Pulmonary artery endothelial cell (primary cell): ENCODE measurements at places on chromosomes 5 and 9.

GRCh38 chr9:124458441-124458840 is 8.2 kb downstream of the ADGRD2 start:
- DNase-seq: no peak

GRCh38 chr9:111414406-111414805 is 69.8 kb downstream of the ECPAS start:
- DNase-seq: no peak

- no peak for DNase-seq
Observed at GRCh38 chr9:88197016-88197415, 58.7 kb upstream of the SPATA31C2 start.

- no peak for DNase-seq
Observed at GRCh38 chr9:77013932-77014596, 5.4 kb upstream of the FOXB2 start.

GRCh38 chr5:127085371-127085770 is 12.1 kb upstream of the C5orf63 start:
- no peak for DNase-seq

DNA sequence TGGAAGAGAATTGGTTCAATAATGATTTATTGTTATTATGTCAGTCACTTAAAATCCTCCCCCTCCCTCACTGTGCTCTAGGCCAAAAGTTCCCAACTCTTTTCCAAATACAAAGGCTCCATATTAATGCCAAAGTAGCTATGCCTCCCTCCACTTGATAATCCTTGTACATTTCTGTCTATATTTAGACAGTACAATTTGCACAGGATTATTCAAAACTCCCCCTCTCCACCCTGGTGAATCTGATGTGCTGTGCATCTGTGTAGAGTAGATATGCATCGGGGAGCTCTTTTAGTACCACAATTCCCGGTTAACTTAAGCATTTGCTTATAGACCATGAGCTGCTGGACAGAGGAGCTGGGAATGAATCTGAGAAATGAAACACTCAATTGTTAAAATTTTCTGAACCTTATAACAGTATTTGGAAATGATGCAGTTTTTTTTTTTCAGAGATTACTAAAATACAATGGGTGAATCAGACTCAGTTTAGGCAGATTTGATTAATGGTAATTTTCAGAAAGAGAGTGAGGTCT is 27.6 kb downstream of the GLRA1 start:
- DNase-seq: no peak

DNA sequence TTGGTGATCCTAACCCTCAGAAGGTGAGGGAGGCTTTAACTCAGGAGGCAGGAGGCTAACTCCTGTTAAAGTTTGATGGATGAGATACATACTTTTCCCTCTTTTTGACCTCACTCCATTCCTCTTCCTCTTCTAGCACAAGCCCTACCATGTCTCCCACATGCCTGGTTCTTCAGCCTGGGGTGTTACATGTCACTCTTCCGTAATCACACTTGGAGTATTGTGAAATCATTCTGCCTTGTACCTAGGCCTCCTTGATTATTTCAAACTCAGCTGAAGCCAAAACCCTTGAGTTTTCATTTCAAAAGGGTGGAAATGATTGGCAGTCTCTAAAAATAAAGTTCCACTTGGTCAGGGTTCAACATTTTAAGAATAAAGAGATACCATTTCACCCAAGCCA is 1.8 kb downstream of the PLAC8L1 start:
- no peak for DNase-seq
